HT1080 (cell line): ENCODE measurements at places on chromosomes 5 and 9. TPM values are rescaled to one million over a fixed set of nuclear protein-coding genes. Genes with fewer than 3 reads are reported as not detected.

GRCh38 chr5:135887881-135888614 is 7.6 kb downstream of the IL9 start:
- DNase-seq, result peak; percentile 38

DNA sequence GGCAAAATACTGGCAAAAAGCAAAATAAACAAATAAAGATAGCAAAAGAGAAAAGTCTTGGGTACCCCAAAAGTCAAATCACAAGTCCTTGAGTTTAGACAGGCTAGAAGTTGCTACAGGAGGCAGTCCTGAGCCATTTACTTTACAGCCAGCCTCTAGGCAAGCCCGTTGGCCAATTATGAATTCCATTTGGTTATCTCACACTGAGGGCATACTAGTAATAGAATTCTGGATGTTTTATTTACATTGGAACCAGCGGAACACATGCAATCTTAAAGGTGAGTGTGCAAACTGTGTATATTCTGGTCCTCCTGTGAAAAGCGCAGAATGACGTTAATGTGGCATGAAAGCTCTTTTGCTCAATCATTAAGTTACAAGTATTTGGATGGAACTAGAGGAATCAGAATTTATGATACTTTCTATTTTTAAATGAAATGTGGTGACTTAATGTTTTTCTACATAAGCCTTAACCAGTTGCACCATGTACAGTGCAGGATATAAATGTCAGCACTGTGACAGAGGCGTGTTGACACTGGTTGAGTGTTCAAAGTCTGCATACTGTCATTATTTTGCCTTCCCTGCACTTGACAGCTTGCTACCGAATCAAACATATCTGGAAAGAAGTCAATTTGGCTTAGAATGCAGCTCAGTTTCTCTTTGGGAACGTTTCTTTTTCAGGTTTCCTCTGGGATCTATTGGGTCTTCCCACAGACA is 7.9 kb downstream of the GDNF start:
- no peak for DNase-seq

DNA sequence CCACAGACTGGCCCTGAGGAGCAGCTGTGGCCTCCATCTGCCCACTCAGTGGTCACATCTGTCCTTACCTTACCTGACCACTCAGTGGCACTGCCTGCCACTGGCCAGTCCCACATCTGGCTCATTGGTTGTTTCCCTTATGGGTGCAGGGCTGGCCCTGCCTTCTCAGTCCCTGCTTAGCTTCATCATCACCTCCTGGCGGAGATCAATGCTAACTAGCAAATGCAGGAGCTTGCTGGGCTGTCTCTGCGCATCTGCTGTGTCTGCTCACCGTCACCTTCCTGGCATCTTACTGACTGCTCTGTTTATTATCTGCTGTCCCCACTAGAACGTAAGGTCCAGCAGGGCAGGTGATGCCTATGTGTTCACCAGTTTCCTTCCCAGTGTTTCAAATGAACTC is 356.9 kb downstream of the SEMA5A start:
- no peak for DNase-seq

DNA sequence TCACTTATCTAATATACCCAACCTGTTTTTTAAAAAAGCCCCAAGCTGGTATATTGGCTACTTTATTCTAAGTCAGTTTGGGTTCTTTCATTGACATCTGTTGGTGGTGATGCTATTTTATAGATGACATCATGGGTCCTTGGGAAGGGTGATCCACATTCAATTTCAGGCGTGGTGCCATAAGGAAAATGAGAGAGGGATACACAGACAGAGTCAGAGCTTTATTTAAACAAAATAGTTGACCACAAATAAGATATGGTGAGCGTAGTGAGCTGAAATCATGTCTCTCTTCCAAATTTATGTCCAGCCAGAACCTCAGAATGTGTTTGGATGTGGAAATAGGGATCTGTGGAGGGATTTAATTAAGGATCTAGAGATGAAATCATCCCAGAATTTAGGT is 302.4 kb downstream of the MAT2B start:
- DNase-seq, result no peak

GRCh38 chr9:89593727-89594427 is 10.9 kb upstream of the GADD45G start:
- DNase-seq, result peak; percentile 11

DNA sequence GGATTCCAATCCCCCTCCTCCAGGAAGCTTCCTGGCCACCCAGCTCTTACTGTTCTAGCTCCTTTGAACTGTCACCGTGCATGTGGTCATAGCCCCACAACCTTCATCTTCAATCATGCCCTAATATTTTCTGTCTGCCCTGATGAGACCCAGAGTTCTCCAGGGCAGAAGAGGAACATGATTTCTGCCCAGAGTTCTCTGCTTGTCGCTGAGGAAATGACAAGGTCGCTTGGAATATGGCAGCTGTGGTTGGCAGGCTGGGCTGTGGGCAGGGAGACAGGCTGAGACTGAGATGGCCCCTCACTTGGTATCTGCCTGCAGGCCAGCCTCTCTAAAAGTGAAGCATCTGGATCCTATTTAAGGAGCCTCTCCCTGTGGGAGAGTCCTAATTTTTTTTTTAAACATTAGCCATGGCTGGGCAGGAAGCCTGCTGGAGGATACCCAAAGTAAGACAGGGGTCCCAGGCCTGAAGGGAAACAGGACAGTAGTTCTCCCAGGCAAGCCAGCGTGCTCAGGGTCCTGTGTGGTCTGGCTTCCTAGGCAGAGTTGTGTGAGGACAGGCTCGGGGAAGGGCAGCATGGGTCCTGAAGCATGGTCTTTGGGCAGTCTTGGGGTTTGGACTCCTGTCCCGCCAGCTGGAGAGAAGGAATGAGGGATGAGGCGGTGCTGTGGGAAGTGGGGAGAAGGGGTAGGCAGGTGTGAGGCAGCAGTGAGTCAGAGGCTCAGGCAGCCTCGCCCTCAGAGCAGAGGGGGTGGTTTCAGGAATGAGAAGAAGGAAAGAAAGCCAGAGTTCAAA is 242.1 kb downstream of the FSTL4 start:
- peak; percentile 41 for DNase-seq

- no peak for DNase-seq
Measured at GRCh38 chr9:12416716-12417115, 276.5 kb upstream of the TYRP1 start.

DNA sequence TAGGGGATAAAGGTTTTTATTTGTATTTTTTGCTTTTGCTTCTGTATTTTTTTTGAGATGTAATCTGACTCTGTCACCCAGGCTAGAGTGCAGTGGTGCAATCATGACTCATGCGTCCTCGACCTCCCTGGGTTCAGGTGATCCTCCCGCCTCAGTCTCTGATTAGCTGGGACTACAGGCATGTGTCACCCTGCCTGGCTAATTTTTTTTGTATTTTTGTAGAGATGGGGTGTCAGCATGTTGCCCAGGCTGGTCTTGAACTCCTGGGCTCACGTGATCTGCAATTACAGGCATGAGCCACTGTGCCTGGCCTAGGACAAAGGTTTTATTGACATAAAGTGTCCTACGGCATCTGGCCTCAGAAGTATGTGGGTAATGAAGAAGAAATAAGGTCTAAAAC is 297.1 kb upstream of the C9orf72 start:
- peak; percentile 67 for DNase-seq

DNA sequence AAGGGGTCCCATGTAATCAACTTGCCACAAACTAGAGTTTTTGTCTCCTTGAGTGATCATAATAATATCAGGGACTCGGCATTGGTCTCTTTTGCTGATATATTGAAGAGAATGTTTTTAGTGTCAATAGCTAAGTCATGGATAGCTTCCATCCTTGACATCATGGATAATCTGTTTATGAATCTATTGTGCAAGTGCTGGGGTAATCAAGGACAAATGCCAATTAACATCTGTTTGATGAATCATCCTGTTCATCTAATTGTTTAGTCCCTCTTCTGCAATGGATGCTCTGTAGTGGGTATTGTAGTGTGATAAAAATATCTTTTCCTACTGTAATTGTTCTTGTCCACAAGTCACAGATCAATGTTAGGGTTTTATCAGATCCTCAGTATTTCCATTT is 607.5 kb upstream of the SEMA6A start:
- DNase-seq, result no peak

GRCh38 chr5:141338538-141339306 is at the start of gene PCDHGA2:
PCDHGA2 (plus strand) TSS chr5:141338760.
- peak; percentile 36 for DNase-seq

GRCh38 chr5:79845448-79846197 is 145.4 kb downstream of the MTX3 start:
- peak; percentile 87 for DNase-seq

GRCh38 chr9:76585487-76586389 is 126.8 kb downstream of the GCNT1 start:
- DNase-seq, result no peak

- no peak for DNase-seq
Measured at GRCh38 chr5:93322974-93323860, 257.8 kb downstream of the NR2F1-AS1 start.

- DNase-seq, result no peak
Measured at GRCh38 chr9:4855841-4856240, 63.1 kb downstream of the RCL1 start.

DNA sequence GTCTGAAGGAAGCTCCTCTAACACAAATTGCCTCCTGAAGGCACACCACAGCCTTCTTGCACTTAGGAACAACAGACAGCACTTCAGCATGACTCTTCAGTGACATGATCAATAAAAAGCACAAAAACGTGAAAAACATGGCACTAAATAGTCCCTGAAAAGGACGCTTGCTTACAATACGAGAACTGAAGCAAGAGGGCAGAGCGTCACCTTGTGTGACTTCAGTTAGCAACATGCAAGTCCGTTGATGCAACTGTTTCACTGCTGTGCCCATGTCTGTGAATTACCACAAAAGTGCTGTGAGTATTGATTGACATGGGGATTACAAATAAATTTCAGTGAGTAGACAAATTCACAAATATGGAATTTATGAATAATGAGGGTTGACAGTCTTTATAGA is 219.9 kb upstream of the GAS1 start:
- DNase-seq, result no peak

DNA sequence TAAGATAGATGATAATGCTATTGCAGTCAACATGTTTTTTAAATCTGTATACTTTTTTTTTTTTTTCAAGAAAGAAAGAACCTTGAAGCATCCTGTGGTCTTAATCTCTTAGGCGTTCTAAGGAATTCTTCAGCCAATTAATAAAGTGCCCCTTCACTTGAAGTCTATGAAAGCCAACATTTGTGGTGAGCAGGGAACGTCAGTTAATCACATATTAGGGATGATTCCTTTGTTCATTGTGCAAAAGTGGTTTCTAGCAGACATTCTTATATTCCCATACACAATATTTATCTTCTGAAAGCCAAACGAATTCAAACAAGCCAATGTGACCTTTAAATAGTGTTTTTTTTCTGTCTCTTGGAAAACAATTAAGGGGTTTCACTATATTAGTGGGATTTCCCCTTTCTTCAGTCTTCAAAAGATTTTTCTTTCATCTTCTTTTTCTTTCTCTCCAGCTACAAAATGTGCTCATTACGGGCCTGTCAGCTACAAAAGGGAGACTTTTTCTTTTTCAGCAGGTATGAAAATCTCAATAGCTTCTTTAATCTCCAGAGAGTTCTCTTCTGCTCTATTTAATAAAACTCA is 40.1 kb downstream of the TMEM167A start:
- DNase-seq, result no peak

DNA sequence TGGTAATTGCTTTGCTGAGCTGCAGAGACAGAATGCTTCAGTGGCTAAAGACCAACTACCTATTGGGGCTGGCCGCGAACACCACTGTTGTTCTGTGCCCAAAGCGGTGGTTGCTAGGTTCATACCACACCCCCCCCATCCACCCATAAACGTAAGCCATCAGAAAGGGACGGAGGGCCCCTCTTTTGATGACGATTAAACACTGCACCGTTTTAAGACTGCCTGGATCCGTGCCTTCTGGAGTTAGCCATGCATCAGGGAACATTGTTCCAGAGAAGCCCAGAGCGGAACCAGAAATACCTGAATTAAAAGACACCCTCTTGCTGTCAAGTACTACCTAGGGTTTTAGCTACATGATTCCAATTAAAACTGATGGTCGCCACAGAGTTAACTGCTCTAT is 369.1 kb upstream of the DAP start:
- no peak for DNase-seq

DNA sequence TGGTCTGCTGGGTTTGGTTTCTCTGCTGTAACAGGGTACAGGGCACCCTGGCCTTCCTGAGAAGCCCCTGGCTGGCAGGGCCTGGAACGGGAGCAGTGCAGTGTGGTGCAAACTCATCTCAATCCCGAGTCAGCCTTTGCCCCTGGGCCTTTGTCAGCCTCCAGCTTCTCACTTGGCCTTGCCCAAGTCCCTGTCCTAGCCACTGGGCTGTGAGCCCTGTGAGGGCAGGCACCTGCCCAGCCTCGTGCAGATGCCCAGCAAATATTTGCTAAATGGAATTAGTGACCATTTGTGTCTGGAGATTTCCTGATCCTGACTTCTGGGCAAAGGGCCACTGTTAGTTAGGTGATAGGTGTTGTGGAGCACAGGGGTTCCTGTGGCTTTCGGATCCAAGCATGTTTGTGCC is 13.0 kb downstream of the RGS3 start:
- DNase-seq, result no peak

GRCh38 chr5:127700237-127700766 is 2.9 kb upstream of the CCDC192 start:
- DNase-seq, result no peak

DNA sequence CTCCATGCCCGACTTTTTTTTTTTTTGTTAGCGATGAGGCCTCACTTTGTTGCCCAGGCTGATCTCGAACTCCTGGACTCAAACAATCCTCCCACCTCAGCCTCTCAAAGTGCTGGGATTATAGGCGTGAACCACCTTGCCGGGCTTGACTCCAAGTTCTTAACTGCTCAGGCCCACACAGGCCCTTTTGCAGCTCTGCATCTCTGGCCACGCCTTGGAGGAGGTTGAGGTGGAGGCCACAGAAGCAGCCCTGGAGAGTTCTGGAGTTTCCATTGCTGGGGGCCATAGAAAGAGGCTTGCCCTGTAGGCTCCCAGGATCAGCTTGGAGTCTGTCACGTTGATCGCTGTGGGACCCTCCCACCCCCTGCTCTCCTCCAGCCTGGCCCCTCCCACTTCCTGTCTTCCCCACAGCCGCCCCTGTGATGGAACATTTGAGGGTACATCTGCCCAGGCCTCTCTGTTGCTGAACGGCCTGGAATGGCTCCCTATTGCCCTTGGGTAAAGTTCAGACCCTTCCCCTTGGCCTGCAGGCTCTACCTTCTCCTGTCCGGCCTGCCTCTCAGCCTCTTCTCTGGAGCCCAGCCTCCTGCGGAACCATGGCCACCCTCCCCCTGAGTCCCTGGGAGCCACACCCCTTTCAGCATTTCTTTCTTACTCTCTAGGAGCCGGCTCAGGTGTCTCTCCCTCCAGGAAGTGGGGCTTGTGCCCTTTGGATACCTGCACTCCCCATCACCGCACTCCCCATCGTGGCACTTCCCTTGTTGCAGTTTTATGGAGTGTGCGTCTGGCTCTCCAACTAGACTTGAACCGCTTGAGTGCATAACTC is 30.4 kb upstream of the IER5L start:
- no peak for DNase-seq

GRCh38 chr5:2149195-2149539 is 266.4 kb upstream of the IRX4 start:
- peak; percentile 78 for DNase-seq

- no peak for DNase-seq
Measured at GRCh38 chr5:136192526-136193321, at the start of gene SMIM32. SMIM32 (minus strand) TSS chr5:136193162; CDS start chr5:136192524, 638 bp downstream.

The SLIT3 gene
- total RNA-seq, result 0.08 and 0.23 TPM in 2 replicates

The CARD6 gene
- 2.1 and 2.3 TPM in 2 replicates for total RNA-seq

The SERINC5 gene
- total RNA-seq, result 1.9 and 4.4 TPM in 2 replicates

The PCA3 gene
- total RNA-seq, result not detected in 2 replicates

The IFNA13 gene
- not detected in 2 replicates for total RNA-seq

The RNF183 gene
- total RNA-seq, result not detected in 2 replicates

The PCDHB2 gene
- total RNA-seq, result 0.37 and 0.43 TPM in 2 replicates

The LCN1 gene
- total RNA-seq, result 0.33 TPM in 1 of 2 replicates, not detected in the other
